ENCODE measurements at places on chromosomes 6 and 20.

DNA sequence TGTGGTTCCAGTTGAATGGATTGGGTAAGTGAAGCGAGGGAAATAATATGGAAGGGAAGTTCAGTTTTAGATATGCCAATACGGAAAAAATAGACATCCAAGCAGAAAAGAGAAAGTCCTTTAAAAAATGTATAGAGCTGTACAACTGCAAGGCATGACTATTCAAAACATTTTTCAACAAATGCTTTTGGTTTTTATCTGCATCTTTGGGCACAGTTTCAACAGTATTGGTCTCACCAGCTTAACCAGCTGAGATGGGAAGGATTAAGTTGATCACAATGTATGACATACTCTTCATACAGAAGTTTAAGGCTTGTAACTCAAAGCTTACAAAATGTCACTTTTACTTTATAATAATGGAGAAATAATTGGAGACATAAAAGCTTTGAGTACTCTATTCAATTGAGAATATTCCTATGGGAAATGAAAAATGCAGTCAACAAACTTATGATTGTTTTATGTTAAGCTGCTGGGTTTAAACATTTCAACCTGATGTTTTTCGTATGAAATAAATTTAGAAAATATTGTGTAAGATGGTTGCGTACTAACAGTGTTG, 16.3 kb upstream of the UTRN start:
- no peak for DNase-seq

DNA sequence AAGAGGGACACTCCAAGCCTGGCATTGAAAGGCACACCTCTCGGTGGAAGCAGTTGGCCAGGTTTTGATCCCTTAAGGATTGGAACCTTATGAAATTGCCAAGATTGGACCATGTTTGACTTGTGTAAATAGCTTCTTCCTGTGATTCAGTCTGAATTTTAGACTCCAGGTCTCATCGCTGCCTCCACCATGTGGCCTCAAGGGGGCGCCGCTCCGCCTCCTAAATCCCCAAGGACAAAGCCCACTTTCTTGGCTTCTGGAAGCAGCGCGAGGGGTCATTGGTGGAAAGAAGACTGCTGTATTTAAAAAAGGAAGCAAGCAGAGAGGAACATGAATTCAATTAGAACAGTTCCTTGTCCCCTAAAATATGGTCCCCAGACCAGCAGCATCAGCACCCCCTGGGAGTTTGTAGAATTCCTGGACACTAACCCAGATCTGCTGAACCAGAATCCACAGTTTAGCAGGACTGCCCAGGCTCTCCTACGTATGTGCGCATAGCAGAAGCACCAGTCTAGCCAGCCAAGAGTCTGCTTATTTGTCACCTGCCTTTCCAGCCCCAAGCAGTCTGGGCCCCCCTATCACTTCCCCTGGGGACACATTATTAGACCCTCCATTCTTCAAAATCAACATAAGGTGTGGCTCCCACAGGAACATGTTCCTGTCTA, 108.5 kb downstream of the LY86 start:
- DNase-seq, result peak; percentile 89

- no peak for DNase-seq
These were observed 50.8 kb upstream of the FAM83D start for GRCh38 chr20:38875175-38875993.

GRCh38 chr20:46832555-46832954, 62.1 kb upstream of the EYA2 start:
- no peak for DNase-seq

- no peak for DNase-seq
These were observed 16.9 kb upstream of the UBE2V1 start for GRCh38 chr20:50129662-50130355.

GRCh38 chr6:69623357-69623756, 173.5 kb downstream of the LMBRD1 start:
- no peak for DNase-seq

- peak; percentile 54 for DNase-seq
These were observed 5.7 kb downstream of the BMP5 start for GRCh38 chr6:55869674-55870073.

GRCh38 chr6:87742106-87742505, 40.1 kb upstream of the AKIRIN2 start:
- no peak for DNase-seq

DNA sequence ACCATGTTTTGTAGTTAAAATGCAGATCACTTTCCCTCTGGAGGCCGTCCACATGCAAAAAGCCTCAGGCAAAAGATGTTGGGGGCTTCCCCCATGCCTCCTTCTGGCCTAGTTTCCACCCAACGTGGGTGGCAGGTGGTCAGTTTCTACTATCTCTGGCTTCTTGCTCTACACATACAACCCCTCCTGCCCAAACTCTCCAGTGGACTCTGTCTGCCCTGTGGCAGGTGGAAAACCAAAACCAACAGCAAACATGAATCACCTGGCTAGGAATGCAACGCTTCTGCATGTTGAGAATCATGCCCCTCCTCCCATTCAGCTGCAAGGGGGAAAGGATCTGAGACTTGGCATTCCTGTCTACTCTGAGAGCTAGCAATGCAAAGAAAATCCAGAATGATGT, 94.8 kb downstream of the MBOAT1 start:
- peak; percentile 93 for DNase-seq

GRCh38 chr20:19974630-19975435, 42.3 kb upstream of the NAA20 start:
- DNase-seq, result no peak

- DNase-seq, result peak; percentile 44
These were observed 8.6 kb downstream of the ULBP2 start for GRCh38 chr6:149950423-149950822.

DNA sequence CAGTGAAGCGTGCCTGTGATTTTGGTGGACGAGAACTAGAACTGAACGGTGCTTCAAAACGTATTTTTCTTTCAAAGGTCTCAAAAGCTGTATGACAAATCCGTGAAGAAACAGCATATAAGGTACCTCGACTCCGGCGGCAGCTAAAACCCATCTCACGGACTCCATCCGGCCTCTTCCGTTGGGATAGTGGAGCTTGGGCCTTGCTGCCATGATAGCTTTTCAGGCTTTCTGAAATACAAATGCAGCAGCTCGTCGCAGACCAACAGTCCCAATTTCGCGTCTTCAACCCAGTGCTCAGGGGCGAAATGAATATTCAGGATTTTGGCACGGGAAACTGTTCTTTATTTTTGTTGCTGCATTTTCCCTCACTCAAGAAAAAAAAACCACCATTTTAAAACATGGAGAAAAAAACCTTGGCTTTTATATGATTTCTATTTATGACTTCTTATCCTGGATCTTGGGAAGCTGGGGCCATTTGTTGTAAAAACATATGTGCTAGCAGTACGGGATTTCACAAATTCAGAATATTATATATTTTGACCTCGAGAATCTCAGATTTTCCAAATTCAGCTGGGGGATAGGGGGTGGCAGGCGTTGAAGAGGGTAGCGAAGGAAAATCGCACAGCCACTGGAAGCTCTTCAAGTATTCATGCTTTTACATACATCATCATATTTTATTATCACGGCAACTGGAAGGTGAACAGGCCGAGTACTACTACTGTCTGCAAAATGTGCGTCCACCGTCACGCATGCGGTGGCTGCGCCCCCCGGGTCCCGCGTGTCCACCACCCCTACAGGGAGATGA, 849 bp downstream of the GSTA4 start:
- DNase-seq, result peak; percentile 64

DNA sequence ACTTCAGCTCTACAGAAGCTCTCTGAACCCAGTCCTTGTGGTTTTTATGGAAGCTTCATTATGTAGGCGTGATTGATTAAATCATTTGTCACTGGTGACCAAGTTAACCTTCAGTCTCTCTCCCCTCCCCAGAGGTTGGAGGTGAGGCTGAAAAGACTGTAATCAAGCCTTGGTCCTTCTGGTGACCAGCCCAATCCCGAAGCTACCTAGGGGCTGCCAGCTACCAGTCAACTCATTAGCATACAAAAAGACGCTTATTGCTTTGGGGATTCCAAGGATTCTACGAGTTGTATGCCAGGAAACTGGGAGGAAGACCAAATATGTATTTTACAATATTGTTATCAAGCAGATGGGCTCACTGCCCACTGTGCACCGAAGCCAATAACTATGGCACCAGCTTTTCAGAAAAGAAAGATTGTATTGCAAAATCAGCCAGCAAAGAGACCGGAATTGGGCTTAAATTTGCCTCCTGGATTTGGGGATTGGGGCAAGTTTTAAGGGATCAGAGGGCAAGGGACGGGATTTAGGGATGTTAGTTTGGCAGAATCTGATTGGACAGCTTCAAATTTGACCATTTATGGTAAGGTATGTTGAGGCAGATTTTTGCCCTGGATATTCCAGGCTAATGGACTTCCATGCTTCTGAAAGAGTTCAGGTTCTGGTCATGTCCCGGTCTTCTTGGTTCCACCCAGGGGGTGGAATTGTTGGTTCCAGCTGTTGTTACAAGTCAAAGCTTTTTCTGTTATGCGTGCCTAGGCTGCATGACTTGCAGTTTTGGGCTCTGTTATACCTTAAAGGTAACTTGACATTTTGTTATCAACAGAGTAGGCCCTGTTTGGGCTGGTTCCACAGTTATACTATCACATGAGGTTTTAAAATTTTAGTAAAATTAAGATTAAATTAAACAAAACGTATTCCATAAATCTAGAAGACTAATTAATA, 167.4 kb downstream of the COL9A1 start:
- no peak for DNase-seq

GRCh38 chr6:79384845-79385244, 150.4 kb upstream of the HMGN3 start:
- no peak for DNase-seq

DNA sequence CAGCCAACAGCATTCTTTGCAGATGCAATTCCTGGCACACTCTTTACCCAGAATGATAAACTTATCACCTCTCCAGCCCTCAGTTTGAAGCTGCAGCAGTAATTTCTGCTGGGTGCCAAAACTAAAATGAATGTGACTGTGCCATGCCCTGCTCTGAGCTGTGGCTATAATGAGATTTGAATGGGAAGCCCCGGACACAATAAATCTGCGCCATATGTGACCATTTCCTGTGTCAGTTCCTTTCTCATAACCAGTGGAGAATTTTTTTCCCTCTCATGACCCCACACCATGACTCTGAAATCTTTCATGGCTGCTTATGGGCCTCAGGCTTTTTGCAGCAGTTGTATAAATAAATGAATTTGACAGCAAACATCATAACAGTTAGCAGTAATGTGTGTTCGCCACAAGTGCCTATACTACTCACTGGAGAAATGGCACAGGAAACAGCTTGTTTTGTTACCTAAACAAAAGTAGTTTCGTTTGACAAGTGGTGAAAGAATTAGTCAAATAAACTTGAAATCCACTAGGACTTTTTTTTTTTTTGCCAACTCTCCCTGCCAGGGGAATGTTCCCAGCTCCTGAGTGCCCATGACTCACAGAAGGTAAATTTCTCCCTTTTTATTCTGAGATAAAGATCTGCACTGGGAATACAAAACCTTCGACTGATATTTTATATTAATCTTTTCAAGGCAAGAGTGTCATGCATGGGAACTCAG, 408.4 kb downstream of the PKHD1 start:
- DNase-seq, result no peak

- DNase-seq, result no peak
These were observed 45.7 kb downstream of the SUN5 start for GRCh38 chr20:32958574-32958973.

DNA sequence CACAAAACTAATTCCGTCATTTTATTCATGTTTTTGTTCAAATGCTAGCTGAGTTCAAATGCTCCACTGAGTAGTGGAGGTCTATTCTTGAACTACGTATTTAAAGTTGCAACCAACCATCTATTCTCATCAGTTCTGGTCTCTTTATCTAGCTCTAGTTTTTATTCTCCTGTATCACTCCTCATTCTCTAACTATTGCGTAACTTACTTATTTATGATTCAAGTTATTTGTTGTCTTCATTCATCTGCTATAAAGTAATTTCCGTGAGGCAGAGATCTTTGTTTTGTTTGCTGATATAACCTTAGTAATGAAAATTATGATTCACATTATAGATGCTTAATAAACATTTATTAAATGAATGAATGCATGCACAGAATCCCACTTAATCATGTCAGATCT, 221.6 kb upstream of the ASCC3 start:
- DNase-seq, result no peak

GRCh38 chr20:5469111-5469510, 152.4 kb upstream of the PROKR2 start:
- no peak for DNase-seq

GRCh38 chr20:21090721-21091120, 15.4 kb downstream of the LINC00237 start:
- no peak for DNase-seq

- DNase-seq, result no peak
These were observed 123.8 kb upstream of the MLN start for GRCh38 chr6:33927616-33928015.

- DNase-seq, result no peak
These were observed 113.6 kb upstream of the MAN1A1 start for GRCh38 chr6:119463081-119463626.

DNA sequence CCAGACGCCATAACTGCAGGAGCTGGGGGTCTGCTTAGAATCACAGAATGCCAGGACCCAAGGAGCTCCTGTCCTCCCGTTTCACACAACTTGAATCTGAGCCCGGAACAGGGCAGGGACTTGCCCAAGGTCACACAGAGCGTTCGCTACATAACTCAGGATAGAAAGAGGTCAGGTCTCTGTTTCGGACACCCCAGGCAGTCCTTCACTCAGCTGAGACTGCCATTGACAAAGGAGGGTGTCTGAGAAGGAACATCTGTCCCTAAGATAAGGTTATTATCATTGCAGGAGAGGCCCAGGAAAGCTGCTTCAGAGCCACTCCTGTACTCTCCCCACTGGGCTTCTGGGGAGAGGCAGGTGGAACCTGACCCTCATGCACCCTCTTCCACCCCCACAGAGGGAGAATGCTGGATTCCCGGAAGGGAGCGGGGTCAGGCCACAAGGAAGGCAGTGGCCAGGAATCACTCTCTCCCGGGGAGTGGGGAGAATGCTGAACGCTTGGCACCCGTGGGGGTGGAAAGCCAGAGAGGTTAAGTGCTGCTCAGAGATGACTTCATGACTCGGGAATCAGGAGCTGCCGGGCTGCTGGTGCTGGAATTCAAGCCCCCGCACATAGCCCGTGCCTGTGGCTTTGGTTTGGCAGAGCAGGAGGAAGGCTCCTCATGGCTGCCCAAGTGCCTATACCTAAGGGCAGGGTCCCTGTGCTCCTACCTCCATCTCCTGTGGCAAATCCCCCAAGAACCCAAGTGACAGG, 10.7 kb downstream of the SDC4 start:
- DNase-seq, result peak; percentile 96

DNA sequence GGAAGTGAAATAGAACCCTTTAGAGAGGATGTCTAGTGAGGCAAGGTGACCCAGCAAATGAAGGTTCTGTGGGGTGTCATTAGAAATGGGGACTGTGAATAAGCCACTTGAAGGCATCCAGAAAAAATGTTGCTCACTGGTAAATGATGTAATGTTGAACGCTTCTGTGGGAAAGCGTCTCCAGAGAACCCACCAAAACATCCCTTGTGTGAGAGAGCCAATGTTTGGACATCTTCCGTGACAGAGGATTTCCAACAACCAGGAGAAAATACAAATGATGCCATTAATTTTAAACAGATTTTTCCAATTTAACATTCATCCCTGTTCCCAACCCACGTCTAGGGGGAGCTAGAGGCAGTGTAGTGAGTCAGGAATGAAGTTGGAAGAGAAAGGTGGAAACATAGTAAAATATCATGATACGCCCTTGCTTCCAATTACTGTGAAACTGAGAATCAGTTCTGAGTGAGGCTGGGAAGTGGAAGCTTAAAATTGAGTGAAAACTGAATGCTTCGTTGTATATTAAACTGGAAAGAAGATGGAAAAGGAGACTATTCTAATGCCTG, 584.2 kb downstream of the CD109 start:
- DNase-seq, result no peak

GRCh38 chr20:58478141-58478805, 36.9 kb downstream of the APCDD1L start:
- DNase-seq, result no peak

Measured in islet precursor cell (in vitro differentiated cells).